ENCODE measurements at places on chromosomes 2 and 18.

- no peak for DNase-seq
Observed at GRCh38 chr18:61470031-61470674, 136.9 kb downstream of the CDH20 start.

GRCh38 chr2:240400371-240401161 lies 34.9 kb upstream of the GPC1 start:
- no peak for DNase-seq

DNA sequence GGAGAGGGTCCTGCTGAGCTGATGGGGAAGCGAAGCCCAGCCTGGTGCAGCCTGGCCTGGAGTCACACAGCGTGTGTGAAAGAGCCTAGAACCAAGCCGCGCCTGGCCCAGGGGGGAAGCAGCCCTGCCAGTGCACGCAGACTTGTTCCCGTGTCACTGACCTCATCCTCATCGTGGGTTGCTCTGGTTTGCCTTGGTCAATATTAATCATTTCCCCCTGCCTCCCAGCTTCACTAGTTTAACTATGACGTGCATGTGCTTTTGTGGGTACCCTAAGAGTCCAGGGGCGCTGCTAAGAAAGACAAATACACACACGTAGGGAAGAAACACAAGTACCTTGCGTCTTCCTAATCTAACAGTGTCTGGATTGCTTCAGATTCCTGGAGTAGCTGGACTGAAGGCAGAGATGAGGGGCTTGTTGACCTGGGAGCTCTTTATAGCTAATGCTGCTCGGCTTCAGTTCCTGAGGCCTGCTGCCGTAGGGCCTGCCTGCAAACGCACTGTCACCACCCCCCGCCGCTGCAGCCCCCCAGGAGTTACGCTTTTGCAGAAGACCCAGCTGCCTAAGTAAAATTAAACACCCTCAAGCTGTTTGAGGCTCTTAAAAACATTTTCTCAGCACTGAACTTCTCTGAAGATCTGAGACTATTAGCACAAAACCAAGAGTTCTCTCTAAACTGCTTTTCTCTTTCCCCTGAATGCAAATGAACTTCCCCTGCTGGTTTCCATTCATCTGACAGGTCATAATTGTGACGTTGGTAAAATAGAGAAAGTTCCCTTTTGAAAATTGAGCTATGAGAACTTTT lies 159.2 kb downstream of the FAM210A start:
- DNase-seq, result no peak

DNA sequence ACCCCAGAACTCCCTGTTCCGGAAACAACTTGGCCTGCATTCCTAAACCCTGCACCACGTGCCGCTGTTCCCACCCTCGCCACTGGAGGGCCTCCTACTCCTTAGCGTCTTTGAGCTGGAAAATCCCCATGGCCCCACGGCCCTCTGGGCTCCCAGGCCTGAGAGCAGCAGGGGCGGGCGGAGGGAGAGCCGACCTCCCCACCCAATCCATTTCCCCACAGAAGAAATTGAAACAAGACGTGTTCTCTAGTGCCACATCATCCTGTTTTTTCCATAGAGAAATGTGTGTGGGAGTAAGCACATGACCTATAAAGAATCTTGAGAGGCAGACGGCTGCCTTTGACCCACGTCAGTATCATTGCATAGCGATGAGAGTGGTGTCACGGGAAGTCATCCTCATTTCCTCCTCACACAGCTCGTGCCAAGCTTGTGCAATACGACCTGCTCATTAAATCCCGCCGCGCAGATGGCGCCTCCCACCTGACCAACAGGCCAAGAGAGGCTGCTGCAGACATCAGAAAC lies 79.2 kb downstream of the LAMA1 start:
- no peak for DNase-seq

DNA sequence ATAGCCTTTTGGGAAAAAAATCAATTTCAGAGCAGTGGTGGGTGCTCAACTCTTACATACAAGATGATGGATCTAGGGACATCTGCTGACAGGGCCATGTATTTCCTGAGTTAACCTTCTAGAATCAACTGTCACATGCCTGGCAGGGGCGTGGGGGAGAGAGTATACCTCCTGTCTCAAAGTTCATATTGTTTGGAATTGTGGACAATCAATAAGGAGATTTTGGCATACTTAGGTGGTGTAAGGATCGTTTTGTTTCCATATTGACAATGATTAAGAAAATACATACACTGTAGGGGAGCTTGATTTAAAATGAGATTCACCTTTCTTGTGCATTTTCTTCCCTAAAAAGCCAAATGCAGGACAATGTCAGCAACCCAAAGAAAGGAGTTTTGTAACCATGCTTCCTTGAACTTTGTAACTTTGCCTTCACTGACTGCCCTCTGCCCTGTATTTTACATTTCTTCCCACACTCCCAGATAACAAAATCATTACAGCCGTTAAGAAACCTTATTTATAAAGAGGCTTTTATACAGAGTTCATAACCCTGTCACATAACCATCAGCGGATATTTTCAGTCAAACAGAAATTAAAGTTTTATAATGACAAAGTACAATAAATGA lies 88.4 kb downstream of the MEP1B start:
- DNase-seq, result no peak

- DNase-seq, result no peak
Observed at GRCh38 chr18:70221156-70221914, 15.8 kb upstream of the RTTN start.

DNA sequence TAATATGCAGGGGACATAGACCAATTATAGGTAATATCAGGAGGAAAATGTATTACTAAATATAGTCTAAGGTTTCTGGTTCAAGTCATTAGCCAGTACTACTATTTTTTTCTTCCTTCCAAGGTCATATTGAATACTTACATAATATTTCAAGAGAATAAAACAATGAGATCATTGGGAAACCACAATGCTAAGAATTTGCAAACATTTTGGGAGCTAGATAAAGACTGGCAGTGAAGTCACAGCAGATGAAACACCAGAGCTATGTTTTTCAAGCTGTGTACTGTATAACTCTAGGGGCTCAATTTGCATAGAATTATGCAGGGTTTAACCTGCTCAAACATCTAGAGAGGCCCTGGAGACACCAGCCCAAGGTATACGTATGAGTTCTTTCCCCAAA lies 80.5 kb upstream of the KCNH7 start:
- DNase-seq, result no peak

GRCh38 chr2:186688813-186689212 lies 5.0 kb upstream of the FAM171B start:
- no peak for DNase-seq

- DNase-seq, result no peak
Observed at GRCh38 chr2:54956111-54956627, 94.1 kb downstream of the RTN4 start.

DNA sequence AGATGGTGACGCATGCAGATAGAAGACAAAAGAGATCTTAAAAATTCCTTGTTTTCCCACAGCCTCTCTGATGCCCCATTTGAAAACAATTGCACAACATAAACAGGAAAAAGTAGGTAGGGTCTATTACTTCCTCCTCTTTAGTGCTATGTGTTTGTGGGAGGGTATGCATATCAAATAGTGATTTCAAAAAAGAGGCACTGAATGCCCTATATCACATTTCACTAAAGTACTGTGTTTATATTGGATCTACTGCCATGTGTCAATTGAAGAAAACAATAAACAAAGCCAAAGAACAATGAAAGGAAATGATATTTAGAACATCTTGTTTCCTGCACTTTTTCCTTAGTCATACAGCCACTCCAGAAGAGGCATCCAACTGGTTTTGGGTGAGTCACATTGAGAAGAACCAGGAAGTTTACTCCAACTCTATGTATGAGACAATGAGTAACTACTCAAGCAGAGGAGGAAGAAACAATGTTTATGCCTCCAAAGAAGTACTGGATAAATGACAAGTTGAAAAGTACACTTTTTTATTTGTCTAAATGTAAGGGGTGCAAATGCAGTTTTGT lies 583.6 kb downstream of the FBXO15 start:
- no peak for DNase-seq

DNA sequence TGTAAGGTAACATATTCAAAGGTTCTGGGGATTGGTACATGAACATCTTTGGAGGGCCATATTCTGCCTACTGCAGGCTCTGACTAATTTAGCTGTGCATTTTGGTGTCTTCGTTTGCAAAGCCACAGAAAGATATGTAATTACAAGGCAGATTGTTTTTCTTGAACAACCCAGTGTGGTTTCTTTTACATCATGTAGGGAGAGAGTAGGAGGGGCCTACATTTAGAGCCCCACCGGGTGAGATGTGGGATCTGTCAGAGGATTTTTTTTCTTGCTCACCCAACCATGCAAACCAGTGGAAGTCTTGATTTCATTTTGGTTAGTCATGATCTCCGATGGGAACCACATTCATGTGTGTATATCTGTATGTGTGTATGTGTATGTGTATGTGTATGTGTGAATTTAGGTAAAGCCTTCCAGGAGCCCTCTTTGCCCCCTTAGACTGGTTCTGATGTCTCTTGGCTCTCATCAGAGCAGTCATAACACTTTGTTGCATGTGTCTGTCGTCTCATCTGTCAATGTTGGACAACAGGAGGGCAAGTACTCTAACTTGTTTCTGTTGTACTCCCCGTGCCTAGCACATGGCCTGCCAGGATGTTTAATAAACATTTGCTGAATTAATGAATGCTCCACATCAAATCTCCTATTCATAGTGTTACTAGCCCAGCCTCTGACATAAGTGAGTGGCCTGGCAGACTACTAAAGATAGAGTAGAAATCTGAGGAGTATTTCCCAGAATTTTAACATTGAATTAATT lies 239.9 kb downstream of the MTX2 start:
- no peak for DNase-seq

- no peak for DNase-seq
Observed at GRCh38 chr2:183207110-183207509, 82.9 kb downstream of the NUP35 start.

DNA sequence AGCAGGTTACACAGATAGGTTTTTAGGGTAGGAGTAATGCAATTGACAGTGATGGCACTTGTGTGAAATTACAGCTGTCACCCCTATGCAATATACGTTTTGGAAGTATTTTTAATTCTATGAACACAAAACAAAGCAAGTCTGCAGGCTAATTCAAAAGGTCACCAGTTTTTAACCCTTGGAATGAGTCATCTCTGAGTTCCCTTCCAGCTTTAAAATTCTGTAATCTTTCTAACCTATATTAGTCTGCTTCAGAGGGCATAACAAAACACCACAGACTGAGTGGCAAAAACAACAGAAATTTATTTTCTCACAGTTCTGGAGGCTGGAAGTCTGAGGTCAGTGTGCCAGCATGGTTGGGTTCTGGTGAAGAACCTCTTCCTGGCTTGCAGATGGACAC lies 596.9 kb upstream of the HNMT start:
- no peak for DNase-seq

DNA sequence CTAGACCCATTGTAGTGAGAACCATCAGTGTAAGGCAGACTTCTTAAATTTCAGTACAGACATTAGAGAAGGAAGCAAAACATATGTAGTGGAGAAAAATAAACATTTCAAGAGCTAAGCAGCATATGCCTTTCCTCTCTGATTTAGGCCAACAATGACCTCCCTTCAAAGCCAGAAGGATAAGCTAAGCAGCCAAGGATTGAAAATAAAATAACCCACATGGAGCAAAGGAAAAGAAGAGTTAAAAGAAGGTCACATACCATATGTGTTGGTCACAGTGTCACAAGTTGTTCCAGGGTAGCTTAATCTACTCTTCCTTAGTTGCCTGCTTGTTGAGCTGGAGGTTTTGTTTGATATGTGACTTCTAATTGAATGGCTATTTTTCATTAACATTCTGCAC lies 15.6 kb upstream of the LAMA1 start:
- no peak for DNase-seq

DNA sequence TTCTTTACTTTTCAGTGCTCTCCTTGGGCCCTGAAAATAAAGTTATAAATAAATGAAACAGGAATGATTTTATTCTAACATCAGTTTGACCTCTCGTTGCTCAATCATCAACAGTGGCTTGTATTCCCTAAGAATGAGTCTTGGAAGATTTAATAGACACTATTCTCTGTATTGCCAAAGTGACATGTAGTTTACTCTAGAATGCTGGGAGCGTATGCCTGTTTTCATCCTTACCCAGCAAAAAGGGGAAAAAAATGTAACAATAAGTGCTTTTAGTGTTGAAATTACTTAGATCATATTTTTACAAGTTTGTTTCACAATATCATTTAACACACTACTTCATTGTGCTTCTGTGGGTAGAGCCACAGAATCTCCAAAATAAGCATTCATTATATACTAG lies 240.6 kb upstream of the CWC22 start:
- DNase-seq, result no peak

GRCh38 chr18:25795213-25795612 lies 295.2 kb downstream of the SS18 start:
- no peak for DNase-seq

GRCh38 chr2:38262069-38262871 lies 114.8 kb downstream of the ATL2 start:
- no peak for DNase-seq

- DNase-seq, result no peak
Observed at GRCh38 chr18:6509832-6510231, 95.1 kb upstream of the L3MBTL4 start.

GRCh38 chr2:105840933-105841332 lies 96.2 kb downstream of the NCK2 start:
- no peak for DNase-seq

DNA sequence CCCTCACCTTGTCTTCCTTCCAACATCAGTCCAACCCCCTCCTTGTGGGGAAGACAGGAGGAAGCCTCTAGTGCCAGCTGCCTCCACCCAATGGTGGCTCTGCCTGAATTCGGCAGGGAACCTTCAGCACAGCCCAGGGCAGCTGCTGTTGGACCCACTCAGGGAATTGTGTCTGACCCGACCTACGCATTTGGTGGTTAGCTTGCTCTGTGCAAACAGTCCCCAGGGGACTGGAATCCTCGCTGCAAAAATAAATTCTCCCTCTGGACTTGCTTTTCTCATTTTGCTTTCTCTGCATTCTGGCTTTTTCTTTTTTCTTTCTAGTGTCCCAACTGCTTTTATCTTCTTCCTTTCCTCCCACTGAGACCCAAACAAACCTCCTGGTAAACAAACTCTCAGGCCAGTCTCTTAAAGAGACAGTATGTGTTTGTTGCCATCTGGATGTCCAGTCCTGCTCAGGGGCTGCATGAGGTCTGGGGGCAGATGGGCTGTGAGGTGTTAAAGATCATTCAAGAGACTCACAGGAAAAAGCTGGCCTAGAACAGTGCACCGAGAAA lies 137.7 kb upstream of the HAAO start:
- no peak for DNase-seq

- DNase-seq, result no peak
Observed at GRCh38 chr2:201580486-201580885, 62.8 kb downstream of the TMEM237 start.

DNA sequence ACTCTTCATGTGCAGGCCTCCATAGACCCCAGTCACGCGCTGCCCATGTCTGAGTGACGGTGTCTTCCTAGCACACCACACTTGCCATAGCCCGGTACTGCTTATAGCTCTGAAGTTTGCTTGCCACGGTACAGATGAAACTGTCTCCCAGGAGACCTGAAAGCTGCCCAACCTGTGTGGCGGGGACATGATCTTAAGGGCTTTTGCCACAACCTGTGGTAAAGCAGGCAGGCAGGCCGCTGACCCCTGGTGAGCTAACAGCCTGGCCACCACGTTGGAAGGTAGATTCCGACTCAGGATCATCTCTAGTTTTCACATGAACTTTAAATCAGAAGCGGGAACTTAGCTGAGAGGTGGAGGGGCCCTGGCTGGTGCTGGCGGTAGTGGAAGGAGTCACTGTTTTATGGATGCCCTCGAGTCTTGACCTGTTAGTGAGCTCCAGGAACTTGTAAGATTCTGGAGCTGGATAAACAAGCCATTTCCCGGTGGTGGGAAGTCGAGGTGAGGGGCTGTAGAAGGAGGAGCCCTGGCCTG lies 153.3 kb downstream of the ZNF236 start:
- no peak for DNase-seq

- no peak for DNase-seq
Observed at GRCh38 chr2:15729709-15730544, 138.3 kb downstream of the DDX1 start.

- DNase-seq, result no peak
Observed at GRCh38 chr2:74385396-74385795, 5.3 kb upstream of the DCTN1 start.

Data from T-helper 22 cell (primary cell).